ENCODE measurements at places on chromosomes 5 and 9. TPM values are rescaled to one million over a fixed set of nuclear protein-coding genes. Genes with fewer than 3 reads are reported as not detected.

Gene MARCHF3
- 4.0 TPM for total RNA-seq

DNA sequence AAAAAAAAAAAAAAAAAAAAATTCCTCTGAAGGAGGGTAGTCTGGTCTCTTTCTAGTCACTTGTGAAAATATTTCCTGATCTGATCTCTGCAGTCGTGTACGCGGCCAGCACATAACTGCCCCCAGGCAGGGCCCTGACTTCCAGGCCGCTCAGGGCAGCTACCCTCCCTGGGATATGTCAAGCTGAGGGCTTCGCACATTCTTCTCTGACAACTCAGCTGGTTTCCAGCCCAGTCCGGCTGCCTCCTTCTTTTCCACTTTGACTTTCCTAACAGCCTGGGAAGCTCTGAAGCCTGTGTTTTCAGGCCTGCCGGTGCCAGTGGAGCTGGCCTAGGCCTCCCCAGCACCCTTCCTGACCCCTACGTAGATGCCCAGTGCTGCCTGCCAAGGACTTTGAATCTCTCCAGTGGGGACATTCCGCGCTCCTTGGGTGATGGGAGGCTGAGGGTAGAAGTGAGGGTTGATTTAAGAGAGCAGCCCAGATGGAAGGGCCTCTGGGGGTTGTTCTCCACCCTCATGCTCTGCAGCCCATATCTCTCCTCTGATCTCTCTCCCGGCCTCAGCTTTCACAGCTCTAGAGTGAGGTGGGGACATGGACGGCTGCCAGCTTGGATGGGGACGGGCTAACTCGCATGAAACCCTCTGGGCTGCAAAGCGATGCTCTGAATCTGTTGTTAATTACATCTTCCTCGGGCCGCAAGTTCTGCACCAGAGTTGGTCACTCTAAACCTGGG, 20.7 kb downstream of the COL5A1 start:
- no peak overlapping the region for H3K4me3 ChIP-seq
- H3K4me1 ChIP-seq: no peaks in the 10 kb centered on the region
- H3K27me3 ChIP-seq: peaks cover 3% of the 10 kb centered on the region
- DNase-seq: no peak
- no peak overlapping the region for H3K27ac ChIP-seq

GRCh38 chr5:72223371-72223770, 96.7 kb downstream of the MRPS27 start:
- DNase-seq: no peak
- no peak overlapping the region for H3K27ac ChIP-seq
- no peaks in the 10 kb centered on the region for H3K27me3 ChIP-seq

DNA sequence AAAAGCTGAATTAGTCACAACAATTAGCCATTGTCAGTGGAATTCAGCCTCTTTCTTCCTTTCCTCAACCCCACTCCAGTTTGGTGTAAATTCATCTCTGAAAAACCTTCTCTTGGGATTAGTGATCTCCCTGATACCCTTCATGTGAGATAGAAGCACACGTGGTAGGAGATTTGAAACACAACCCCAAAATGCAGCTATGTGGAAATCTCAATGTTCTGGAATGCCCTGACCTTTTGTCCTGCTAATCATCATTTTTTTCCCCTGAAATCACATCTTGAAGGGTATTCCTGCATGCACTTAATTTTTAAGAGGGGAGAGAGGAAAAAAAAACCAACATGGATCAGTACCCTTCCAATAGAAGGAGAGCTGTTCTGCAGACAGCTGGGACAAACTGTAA, 612.6 kb downstream of the EBF1 start:
- no peak overlapping the region for H3K27ac ChIP-seq
- H3K27me3 ChIP-seq: peaks cover 6% of the 10 kb centered on the region
- no peak for DNase-seq

- H3K4me3 ChIP-seq: no peak overlapping the region
- peaks cover 7% of the 10 kb centered on the region for H3K4me1 ChIP-seq
Measured at GRCh38 chr9:131214286-131214856, 61.9 kb downstream of the FAM78A start.

Gene ENG
- 12.2 TPM for total RNA-seq

Gene UGT3A1
- total RNA-seq: not detected

GRCh38 chr5:173623296-173623771, 6.9 kb upstream of the BOD1 start:
- DNase-seq: no peak
- H3K4me3 ChIP-seq: no peak overlapping the region
- no peak overlapping the region for H3K27ac ChIP-seq
- H3K36me3 ChIP-seq: no peaks in the 10 kb centered on the region

Gene FOXD4L3
- not detected for total RNA-seq

DNA sequence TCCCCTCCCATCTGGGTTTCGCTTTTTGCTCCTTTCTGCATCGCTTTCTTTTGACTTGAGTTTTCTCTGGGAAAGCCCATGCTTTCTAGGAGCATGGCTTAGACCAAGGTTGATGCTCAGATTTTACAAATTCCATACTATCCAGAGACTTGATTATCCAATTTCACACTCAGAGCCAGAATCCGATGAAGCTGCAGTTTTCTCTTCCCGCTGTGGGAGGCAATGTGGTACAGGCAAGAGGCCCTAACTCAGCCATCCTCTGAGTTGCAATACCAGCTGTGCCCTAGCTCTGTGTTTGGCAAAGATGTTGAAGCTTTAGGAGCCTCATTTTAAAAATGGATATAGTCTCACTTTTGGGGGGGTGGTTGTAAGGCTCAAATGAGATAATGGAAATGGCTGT, 85.1 kb downstream of the BRINP1 start:
- DNase-seq: no peak
- no peak overlapping the region for H3K27ac ChIP-seq
- H3K4me1 ChIP-seq: no peaks in the 10 kb centered on the region
- H3K36me3 ChIP-seq: no peaks in the 10 kb centered on the region
- H3K27me3 ChIP-seq: no peaks in the 10 kb centered on the region

DNA sequence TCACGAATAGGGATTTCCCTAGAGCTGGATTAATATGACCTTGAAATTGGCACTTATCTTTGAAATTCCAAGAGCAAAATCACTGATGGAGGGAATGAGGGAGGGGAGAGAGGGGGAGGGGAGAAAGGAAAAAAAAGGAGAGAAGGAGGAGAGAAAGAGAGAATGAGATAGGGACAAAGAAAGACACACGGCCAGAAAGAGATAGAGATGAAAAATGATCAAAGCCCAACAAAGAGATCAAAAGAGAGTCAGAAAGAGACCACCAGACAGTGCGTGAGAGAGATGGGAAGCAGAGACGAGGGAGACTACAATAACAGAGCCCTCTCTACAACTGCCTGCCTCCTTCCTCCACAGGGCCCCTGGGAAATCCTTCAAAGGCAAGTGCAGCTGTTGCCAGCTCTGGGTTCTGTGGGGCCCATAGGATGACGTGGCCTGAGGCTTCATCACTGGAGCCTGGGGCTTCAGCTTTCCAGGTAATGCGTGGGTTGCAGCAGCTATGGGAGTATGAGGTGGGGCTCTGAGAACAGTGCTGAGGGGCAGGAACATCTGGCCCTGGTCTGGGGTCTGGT, 58.3 kb upstream of the SHB start:
- no peak overlapping the region for H3K4me3 ChIP-seq
- no peaks in the 10 kb centered on the region for H3K36me3 ChIP-seq
- DNase-seq: peak; percentile 14
- peaks cover 8% of the 10 kb centered on the region for H3K27me3 ChIP-seq

DNA sequence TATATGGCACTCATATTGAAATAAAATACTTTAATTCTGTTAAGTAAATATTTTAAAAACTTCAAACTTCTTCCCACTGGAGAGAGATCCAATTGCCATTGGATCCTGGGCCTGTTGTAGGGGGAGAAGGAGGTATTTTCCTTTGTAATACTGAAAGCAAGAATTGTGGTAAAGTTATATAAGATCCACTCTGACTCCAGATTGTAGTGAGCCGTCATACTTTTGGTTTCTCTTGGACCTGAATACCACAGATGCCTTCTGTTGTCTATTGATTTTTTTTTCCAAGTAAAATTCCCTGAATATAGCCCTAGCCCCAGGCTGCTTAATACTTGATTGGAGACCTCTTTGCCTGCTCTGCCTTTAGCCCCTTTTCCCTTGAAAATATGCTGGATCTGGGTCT, 86.9 kb downstream of the ATG10 start:
- no peak overlapping the region for H3K27ac ChIP-seq
- peaks cover 3% of the 10 kb centered on the region for H3K4me1 ChIP-seq
- no peaks in the 10 kb centered on the region for H3K36me3 ChIP-seq
- DNase-seq: no peak

Gene TSLP
- 0.55 TPM for total RNA-seq

GRCh38 chr5:33476992-33477391, 36.2 kb downstream of the TARS1 start:
- H3K4me1 ChIP-seq: no peaks in the 10 kb centered on the region
- no peak for DNase-seq
- peaks cover 53% of the 10 kb centered on the region for H3K36me3 ChIP-seq
- H3K27ac ChIP-seq: no peak overlapping the region
- H3K4me3 ChIP-seq: no peak overlapping the region

Gene TMED7
- total RNA-seq: 42.2 TPM

DNA sequence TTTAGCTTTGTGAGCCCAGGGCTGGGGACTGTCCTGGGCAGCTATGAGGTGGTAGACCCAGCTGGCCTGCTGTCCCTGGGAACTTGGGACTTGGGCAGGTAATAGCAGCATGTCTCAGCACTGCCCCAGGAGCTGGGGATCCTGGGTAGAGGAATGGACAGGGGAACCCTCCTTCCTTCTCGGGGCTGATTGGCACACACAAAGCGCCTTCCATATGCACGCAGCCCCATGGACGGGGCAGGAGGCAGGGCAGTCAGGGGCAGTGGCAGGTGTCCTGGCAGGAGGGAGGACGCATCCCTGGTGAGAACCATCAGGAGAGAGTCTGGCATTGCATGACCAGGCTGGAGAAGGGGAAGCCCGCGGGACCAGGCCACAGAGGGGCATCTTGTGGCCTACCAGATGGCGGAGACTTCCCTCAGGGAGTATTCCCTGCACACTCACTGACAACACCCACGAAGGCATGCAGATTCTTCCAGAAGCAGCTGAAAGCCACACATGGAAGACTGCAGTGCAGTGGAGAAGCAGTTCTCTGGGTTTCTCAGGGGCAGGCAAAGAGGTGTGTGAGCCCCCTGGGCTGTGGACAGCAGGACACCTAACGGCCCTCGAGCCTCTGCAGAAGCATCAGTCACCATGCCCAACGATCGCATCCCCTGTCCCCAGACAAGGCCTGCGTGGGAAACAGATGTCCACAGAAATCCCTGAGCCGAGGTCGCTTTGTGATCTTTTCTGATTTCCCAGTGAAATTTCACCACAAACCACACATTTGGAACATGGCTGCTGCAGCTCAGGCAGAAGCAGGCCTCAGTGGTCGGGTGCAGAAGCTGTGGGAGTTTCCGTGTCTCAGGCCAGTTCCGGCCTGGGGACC, 7.0 kb upstream of the NKD2 start:
- no peaks in the 10 kb centered on the region for H3K36me3 ChIP-seq
- H3K4me1 ChIP-seq: peaks cover 27% of the 10 kb centered on the region
- no peak overlapping the region for H3K27ac ChIP-seq
- DNase-seq: peak; percentile 7

Gene PCDHB4
- total RNA-seq: not detected

GRCh38 chr5:139335811-139336210, 5.8 kb upstream of the PAIP2 start:
- DNase-seq: peak; percentile 20
- H3K4me3 ChIP-seq: no peak overlapping the region
- H3K4me1 ChIP-seq: peaks cover 23% of the 10 kb centered on the region
- peaks cover 8% of the 10 kb centered on the region for H3K36me3 ChIP-seq
- H3K27me3 ChIP-seq: no peaks in the 10 kb centered on the region

Gene RICTOR
- 27.7 TPM for total RNA-seq

GRCh38 chr5:103929338-103930013, 366.9 kb upstream of the NUDT12 start:
- DNase-seq: no peak
- H3K36me3 ChIP-seq: no peaks in the 10 kb centered on the region
- no peak overlapping the region for H3K27ac ChIP-seq
- no peaks in the 10 kb centered on the region for H3K27me3 ChIP-seq

DNA sequence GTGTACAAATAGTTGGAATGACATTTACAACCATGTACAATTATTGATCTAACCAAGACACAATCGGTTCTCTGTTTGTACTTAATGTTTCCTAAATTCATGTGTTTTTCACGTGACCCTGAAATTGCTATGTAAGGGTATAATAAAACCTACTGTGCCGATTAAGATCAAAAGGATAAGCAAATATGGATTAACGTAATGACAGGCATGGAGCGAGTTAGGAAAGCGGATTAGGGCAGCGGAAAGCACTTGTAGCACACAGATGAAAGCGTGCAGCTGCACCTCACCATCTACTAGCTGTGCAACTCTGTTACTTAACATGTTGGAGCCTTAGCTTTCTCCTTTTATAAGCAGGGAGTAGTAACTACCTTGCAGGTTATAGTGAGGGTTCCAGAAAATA, 38.3 kb upstream of the ZFYVE16 start:
- H3K4me1 ChIP-seq: no peaks in the 10 kb centered on the region
- H3K4me3 ChIP-seq: no peak overlapping the region
- H3K36me3 ChIP-seq: no peaks in the 10 kb centered on the region
- peaks cover 5% of the 10 kb centered on the region for H3K27me3 ChIP-seq
- H3K27ac ChIP-seq: no peak overlapping the region

Gene SLC6A3
- not detected for total RNA-seq

DNA sequence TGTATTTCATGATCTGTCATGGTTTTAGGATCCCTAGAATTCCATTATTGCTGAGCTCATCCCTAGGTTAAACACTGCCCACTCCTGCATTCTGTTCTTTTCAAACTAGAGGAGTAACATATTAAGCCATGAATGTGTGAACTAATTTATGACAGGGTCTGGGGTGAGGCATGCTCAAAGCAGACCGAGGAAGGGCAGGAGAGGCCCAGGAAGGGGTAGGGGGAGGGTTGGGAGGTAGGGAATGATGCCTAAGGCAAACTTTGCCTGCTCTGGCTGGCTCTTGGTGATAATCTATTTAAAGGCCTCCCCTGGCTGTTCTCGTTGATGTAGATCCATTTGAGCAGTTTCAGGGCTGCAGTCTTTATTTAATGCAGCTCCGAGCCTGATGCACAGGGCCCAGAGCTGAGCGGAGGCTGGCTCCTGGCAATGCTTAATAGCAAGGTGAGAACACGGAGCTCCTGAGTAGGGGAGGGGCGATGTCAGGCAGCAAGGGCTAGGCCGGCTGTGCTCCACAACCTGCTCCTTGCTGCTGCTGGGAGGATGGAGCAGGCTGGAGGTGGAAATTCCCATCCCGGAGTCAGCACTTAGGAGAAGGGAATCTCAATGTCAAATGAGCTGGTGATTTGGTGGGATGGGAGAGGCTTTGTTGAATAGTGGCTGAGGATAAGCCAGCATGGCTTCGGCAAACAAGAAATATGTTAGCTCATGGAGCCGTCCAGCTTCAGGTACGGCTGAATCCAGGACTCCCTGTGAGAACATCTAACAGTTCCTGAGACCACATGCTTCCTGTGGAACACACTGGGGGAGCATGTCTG, 73.2 kb upstream of the UNC5A start:
- H3K36me3 ChIP-seq: no peaks in the 10 kb centered on the region
- peaks cover 45% of the 10 kb centered on the region for H3K27me3 ChIP-seq

GRCh38 chr5:138458384-138458783, 6.9 kb upstream of the EGR1 start:
- H3K27me3 ChIP-seq: no peaks in the 10 kb centered on the region
- H3K4me1 ChIP-seq: peaks cover 42% of the 10 kb centered on the region
- no peak overlapping the region for H3K4me3 ChIP-seq
- no peak for DNase-seq
